Adrenal gland (tissue), 19 donors: ENCODE measurements at places on chromosomes 5 and 9. TPM values are rescaled to one million over a fixed set of nuclear protein-coding genes. Genes with fewer than 3 reads are reported as not detected.

The GRK6 gene
- 26.9 TPM for total RNA-seq

The PKN3 gene
- 4.7 TPM for total RNA-seq

DNA sequence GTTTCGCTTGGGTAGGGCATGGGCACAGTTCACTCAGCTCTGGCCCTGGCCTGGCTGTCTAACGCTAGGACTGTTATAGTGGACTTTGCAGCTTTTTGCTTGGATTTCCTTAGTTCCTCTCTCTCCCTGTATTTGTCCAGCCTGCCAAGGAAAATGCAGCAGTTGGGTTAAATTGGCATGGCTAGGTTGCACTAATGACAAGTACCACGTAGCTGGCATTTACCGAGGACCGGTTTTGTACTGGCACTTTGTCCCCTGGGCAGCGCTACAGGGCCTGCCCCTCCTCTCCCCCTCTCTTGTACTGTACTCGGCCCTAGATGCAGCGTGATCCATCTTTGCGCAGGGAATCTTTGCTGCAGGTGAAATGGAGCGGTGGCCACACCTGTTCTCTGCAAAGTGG is 2.4 kb downstream of the WDR5 start:
- no peak overlapping the region for H3K27ac ChIP-seq
- no peaks in the 10 kb centered on the region for H3K36me3 ChIP-seq
- H3K4me3 ChIP-seq = no peak overlapping the region

- H3K27me3 ChIP-seq = no peaks in the 10 kb centered on the region
- no peak for DNase-seq
- H3K36me3 ChIP-seq = no peaks in the 10 kb centered on the region
- H3K27ac ChIP-seq = no peak overlapping the region
- H3K4me3 ChIP-seq = no peak overlapping the region
Observed at GRCh38 chr5:30050056-30050815, 1143.2 kb upstream of the CDH6 start.

The C1QTNF2 gene
- total RNA-seq = 1.8 TPM

The SREK1IP1 gene
- total RNA-seq = 10.3 TPM

- H3K27ac ChIP-seq = no peak overlapping the region
- no peak overlapping the region for H3K4me3 ChIP-seq
- no peak for DNase-seq
- no peaks in the 10 kb centered on the region for H3K27me3 ChIP-seq
- H3K36me3 ChIP-seq = no peaks in the 10 kb centered on the region
Observed at GRCh38 chr5:78845470-78845869, 139.6 kb downstream of the ARSB start.

DNA sequence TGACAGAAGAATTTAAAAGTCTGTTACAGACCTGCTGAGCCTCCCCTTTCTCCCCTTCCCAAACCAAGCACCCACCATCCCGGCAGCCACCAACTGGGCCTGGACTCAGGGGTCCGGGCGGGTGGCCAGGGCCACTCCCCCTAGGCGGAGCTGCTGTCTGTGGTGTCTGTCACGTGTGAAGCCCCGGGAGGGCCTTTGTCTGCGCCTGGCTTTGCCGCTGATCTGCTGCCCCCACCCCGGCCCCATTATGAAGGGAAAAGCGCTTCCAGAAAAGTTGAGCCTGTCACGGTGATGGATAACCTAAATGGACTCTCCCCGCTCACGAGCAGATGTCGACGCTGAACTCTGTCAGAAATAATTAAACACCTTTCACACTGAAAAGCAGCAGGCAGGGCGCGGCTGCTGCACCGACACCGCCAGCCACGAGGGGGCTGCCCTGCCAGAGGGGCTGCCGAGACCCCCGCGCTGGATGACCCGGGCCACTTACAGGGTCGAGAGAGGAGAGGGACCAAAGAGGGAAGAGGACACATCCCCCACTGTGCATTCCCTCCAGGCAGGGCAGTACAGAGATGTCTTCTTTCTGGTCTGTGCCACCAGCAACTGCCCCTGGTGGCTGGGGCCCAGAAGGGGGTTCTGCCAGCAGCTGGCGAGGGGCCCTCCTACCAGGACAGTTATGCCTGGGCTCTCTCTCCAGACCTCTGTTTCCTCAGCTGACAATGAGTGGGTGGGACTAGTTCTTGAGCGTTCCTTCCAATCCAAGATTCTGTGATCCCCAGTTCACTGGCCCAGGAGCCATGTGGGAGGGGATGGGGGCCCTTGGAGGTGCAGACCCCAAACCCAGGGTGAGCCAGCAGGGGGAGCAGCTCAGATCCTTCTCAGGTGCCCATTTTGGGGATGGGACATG is 36.0 kb upstream of the BARHL1 start:
- no peak overlapping the region for H3K4me3 ChIP-seq
- no peaks in the 10 kb centered on the region for H3K36me3 ChIP-seq
- H3K4me1 ChIP-seq = no peaks in the 10 kb centered on the region
- DNase-seq = peak; percentile 62
- no peaks in the 10 kb centered on the region for H3K27me3 ChIP-seq

- no peak overlapping the region for H3K27ac ChIP-seq
- DNase-seq = peak; percentile 88
- no peaks in the 10 kb centered on the region for H3K36me3 ChIP-seq
Observed at GRCh38 chr5:149828161-149829011, 98.3 kb downstream of the PPARGC1B start.

- DNase-seq = no peak
- H3K36me3 ChIP-seq = no peaks in the 10 kb centered on the region
- H3K4me3 ChIP-seq = no peak overlapping the region
- no peak overlapping the region for H3K27ac ChIP-seq
- H3K4me1 ChIP-seq = peaks cover 8% of the 10 kb centered on the region
- H3K27me3 ChIP-seq = no peaks in the 10 kb centered on the region
Observed at GRCh38 chr5:33565324-33565723, 124.6 kb downstream of the TARS1 start.

- H3K36me3 ChIP-seq = no peaks in the 10 kb centered on the region
- DNase-seq = no peak
- no peaks in the 10 kb centered on the region for H3K4me1 ChIP-seq
- H3K27me3 ChIP-seq = no peaks in the 10 kb centered on the region
Observed at GRCh38 chr5:170388818-170389549, at the start of gene KCNMB1. Gene KCNMB1, minus strand, starts transcription at chr5:170389367. Its CDS starts 3,920 bp downstream, at chr5:170385447.

The RNF208 gene
- 1.6 TPM for total RNA-seq

The BNC2 gene
- total RNA-seq = 5.2 TPM

The FAM78A gene
- 5.1 TPM for total RNA-seq

DNA sequence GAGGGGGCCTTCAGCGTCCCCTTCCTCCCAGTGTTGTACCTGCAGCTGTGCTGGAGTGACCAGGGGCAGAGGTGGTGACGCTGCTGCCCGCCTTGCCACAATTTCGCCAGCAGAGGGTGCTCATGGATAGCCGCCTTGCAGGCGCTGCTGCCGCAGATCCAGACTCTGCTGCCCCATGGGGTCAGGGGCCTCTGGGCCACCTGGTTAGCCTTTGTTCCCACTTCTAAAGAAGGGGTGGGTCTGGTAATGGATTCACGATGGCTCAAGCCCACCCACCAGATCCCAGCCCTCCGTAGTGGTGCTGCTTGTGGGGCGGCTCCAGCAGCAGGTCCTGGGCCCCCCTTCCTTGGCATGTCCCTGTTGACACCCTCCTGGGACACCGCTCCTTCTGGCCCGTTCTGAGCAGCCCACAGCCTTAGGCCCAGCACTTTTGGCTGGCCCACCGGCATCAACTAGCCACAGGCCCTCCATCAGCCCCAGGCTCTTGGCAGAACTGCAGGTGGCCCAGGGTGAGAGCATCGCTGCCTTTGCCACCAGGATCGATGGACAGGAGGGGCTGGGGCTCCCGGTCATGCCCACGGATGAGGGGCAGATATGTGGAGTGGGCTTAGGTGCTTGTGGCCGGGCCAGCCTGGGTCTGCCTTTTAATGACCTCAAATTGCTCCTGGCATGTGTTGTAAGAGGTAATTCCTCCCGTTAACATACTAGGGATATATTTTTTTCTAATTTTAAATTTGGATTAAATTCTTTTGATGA is 57.2 kb downstream of the COL5A1 start:
- H3K4me3 ChIP-seq = no peak overlapping the region
- H3K27me3 ChIP-seq = no peaks in the 10 kb centered on the region
- H3K36me3 ChIP-seq = no peaks in the 10 kb centered on the region
- peak; percentile 39 for DNase-seq

DNA sequence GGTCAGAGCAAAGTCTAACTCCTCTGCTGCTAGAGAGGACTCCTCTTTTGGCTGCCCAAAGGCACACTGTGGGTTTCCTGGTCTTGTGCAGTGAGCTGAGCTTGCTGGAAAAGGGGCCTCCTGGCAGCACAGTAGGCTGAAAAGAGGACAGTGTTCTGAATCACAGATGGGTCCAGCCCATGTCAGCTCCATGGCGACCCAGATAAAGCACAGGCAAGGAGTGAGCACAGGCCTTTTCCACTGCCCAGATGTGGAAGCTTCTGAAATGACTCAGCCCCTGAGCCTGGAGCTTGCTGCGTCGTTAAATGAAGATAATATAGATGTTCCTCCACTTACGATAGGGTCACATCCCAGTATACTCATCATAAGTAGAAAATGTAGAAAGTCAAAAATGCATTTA is 8.1 kb downstream of the CCDC180 start:
- no peak overlapping the region for H3K4me3 ChIP-seq
- DNase-seq = no peak
- H3K27ac ChIP-seq = no peak overlapping the region
- no peaks in the 10 kb centered on the region for H3K4me1 ChIP-seq
- no peaks in the 10 kb centered on the region for H3K27me3 ChIP-seq
- no peaks in the 10 kb centered on the region for H3K36me3 ChIP-seq

- H3K36me3 ChIP-seq = no peaks in the 10 kb centered on the region
- no peak overlapping the region for H3K27ac ChIP-seq
- H3K4me3 ChIP-seq = no peak overlapping the region
- no peaks in the 10 kb centered on the region for H3K27me3 ChIP-seq
- no peaks in the 10 kb centered on the region for H3K4me1 ChIP-seq
- DNase-seq = no peak
Observed at GRCh38 chr5:170538096-170538465, 34.3 kb downstream of the KCNIP1 start.

The SSBP2 gene
- total RNA-seq = 32.9 TPM

GRCh38 chr9:93682155-93682968 is 106.0 kb downstream of the PHF2 start:
- DNase-seq = peak; percentile 72
- no peaks in the 10 kb centered on the region for H3K27me3 ChIP-seq
- H3K4me1 ChIP-seq = no peaks in the 10 kb centered on the region
- no peak overlapping the region for H3K4me3 ChIP-seq
- no peaks in the 10 kb centered on the region for H3K36me3 ChIP-seq

The GPR21 gene
- not detected for total RNA-seq

GRCh38 chr5:101977729-101978345 is 318.2 kb downstream of the SLCO4C1 start:
- no peak overlapping the region for H3K27ac ChIP-seq
- no peaks in the 10 kb centered on the region for H3K4me1 ChIP-seq
- no peak overlapping the region for H3K4me3 ChIP-seq

The ECSCR gene
- total RNA-seq = 15.2 TPM

The LCN2 gene
- 4.1 TPM for total RNA-seq

GRCh38 chr5:60495644-60496520 is 204.1 kb downstream of the DEPDC1B start:
- no peaks in the 10 kb centered on the region for H3K4me1 ChIP-seq
- no peaks in the 10 kb centered on the region for H3K27me3 ChIP-seq
- no peak overlapping the region for H3K27ac ChIP-seq
- no peaks in the 10 kb centered on the region for H3K36me3 ChIP-seq
- no peak for DNase-seq
- no peak overlapping the region for H3K4me3 ChIP-seq

- H3K4me3 ChIP-seq = no peak overlapping the region
- H3K27me3 ChIP-seq = no peaks in the 10 kb centered on the region
- no peaks in the 10 kb centered on the region for H3K36me3 ChIP-seq
- H3K27ac ChIP-seq = no peak overlapping the region
Observed at GRCh38 chr5:110625376-110625999, 101.0 kb downstream of the TMEM232 start.

DNA sequence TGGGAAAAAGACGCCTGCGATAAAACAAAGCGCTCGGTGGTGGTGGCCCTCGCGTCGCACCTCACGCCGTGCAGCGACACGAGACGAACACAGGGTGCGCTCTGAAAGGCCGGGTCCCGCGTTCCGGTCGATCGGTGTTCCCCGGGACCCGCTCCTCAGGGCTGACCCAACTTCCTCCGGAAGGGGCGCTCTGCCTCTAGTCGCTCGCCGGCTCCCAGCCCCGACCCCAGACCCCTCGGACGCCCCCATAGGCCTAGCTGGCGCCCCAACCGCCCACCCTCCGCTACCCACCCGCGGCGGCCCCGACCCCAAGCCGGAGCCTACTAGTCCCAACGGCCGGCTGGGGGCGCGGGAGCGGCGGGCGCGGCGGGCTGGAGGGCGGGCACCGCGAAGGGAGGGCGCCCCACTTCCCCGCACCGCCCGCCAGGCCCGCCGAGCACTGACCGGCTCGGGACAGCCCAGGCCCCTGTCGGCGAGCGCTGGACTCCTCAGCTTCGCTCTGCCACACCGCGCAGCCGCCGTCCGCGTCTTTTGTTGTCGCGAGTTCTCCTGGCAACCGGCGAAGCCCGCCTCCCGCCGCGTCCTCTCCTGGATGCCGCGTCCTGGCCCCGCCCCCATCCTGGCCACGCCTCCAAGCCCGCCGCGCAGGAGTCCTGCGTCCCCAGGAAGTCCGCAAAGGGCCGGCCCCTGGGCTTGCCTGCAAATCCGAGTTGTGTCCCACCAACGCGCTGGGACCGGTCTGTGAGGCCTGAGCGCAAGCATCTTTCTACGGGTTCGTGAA is at the start of gene KIF27:
KIF27 (minus strand) TSS at position 506 of the 781 bp plus-strand sequence. CDS start 5,841 bp downstream, outside the sequence.
- H3K36me3 ChIP-seq = no peaks in the 10 kb centered on the region
- peaks cover 10% of the 10 kb centered on the region for H3K4me1 ChIP-seq
- DNase-seq = peak; percentile 100

GRCh38 chr9:110319781-110320492 is 17.7 kb downstream of the TXNDC8 start:
- no peak for DNase-seq
- no peak overlapping the region for H3K4me3 ChIP-seq
- H3K36me3 ChIP-seq = no peaks in the 10 kb centered on the region

DNA sequence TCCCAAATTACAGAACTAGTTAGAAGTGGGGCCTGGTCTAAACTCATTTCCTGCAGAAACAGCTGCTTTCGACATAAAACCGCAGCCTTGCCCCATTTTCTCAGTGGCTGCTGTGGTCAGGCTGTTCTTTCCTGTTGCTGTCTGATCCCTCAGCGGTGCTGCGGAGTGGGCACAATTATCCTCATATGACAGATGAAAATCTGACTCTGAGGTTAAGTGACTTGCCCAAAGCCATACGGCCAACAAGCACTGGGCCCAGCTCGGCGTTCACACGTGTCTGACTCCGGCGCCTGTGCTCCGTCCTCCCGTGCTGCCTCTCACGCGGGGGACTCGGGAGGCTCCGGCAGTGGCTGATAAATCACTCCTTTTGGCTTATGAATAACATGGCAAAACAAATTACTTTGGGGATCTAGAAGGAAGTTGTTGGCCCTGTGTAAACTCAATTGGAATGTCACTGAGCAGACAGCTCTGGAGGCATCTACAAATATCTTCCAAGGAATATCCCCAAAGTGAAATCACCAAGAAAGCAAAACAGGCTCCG is 142.6 kb upstream of the LMX1B start:
- H3K4me1 ChIP-seq = no peaks in the 10 kb centered on the region
- DNase-seq = peak; percentile 87
- no peaks in the 10 kb centered on the region for H3K27me3 ChIP-seq
- H3K36me3 ChIP-seq = no peaks in the 10 kb centered on the region
- no peak overlapping the region for H3K27ac ChIP-seq
- no peak overlapping the region for H3K4me3 ChIP-seq
